Left colon (tissue), 2 donors: ENCODE measurements at places on chromosomes 1 and 21. TPM values are rescaled to one million over a fixed set of nuclear protein-coding genes. Genes with fewer than 3 reads are reported as not detected.

The RGS4 gene
- 0.12 TPM for total RNA-seq

The KIF21B gene
- 11.0 TPM for total RNA-seq

The TRAF5 gene
- 16.2 TPM for total RNA-seq

The WRAP73 gene
- 23.6 TPM for total RNA-seq

The SYCP1 gene
- total RNA-seq: not detected

The CA6 gene
- total RNA-seq: not detected

The TFB2M gene
- 12.3 TPM for total RNA-seq

The CD1B gene
- total RNA-seq: not detected

The PDZK1 gene
- 22.6 TPM for total RNA-seq

The LYPD8 gene
- 366 TPM for total RNA-seq
